ENCODE measurements at places on chromosomes 6 and 20. TPM values are rescaled to one million over a fixed set of nuclear protein-coding genes. Genes with fewer than 3 reads are reported as not detected.

DNA sequence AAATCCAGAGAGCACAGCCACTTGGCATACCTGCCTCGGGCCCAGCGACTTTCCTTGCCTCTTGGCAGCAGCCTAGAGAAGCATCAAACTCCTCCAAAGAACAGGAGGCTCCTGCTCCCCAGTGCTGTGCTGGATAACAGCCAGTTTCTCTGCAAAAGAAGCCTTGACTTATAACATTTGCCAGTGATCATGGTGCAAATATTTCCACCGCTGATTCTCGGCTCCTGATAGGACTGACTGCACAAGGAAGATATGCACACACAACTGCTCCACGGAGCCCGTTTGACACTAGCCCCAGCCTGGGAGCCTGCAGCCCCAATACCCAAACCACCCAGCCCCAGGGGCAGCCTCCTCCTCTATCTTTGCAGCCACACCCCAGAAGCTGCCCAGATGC lies 17.5 kb downstream of the ACSS1 start:
- no peak for DNase-seq

- no peak for DNase-seq
Measured at GRCh38 chr6:167209577-167209975, 51.8 kb upstream of the GPR31 start.

TBP gene
- total RNA-seq, result 22.1 TPM

SDC4 gene
- total RNA-seq, result 22.0 TPM

TTBK1 gene
- total RNA-seq, result 0.09 TPM

PPP1R3D gene
- total RNA-seq, result 3.9 TPM

WFDC5 gene
- not detected for total RNA-seq

All from activated CD8-positive, alpha-beta T cell treated with anti-CD3 and anti-CD28 coated beads for 36 hours (primary cell).